Hepatocyte (in vitro differentiated cells): ENCODE measurements at places on chromosomes 6 and 20. TPM values are rescaled to one million over a fixed set of nuclear protein-coding genes. Genes with fewer than 3 reads are reported as not detected.

Gene PSMB9
- total RNA-seq: 1.3 TPM in 1 of 2 replicates, not detected in the other

Gene EPHA7
- 19.2 and 20.2 TPM in 2 replicates for total RNA-seq

DNA sequence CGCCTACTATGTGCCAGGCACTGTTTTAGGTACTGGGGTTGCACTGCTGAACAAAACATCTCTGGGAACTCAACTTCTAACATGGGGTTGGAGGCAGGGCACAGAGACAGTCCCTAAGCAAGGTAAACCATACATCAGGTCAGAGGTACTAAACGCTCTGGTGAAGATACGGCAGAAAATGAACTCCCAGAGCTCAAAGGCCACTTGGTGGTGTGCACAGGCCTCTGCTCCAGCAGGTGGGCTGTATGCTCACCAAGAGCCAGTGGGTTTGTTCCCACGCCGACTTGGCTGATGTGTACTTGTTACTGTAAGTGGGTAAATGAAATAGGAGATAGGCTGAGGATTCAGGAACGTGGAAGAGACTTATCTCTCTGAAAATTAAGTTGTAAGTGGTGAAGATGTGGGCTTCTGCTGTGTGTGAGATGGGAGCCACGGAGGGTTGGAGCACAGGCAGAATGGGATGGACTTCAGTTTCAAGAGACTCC is 133.4 kb downstream of the PREX1 start:
- no peak overlapping the region for H3K27ac ChIP-seq
- no peak overlapping the region for H3K4me3 ChIP-seq
- H3K4me1 ChIP-seq: peaks cover 23% of the 10 kb centered on the region
- no peaks in the 10 kb centered on the region for H3K27me3 ChIP-seq

DNA sequence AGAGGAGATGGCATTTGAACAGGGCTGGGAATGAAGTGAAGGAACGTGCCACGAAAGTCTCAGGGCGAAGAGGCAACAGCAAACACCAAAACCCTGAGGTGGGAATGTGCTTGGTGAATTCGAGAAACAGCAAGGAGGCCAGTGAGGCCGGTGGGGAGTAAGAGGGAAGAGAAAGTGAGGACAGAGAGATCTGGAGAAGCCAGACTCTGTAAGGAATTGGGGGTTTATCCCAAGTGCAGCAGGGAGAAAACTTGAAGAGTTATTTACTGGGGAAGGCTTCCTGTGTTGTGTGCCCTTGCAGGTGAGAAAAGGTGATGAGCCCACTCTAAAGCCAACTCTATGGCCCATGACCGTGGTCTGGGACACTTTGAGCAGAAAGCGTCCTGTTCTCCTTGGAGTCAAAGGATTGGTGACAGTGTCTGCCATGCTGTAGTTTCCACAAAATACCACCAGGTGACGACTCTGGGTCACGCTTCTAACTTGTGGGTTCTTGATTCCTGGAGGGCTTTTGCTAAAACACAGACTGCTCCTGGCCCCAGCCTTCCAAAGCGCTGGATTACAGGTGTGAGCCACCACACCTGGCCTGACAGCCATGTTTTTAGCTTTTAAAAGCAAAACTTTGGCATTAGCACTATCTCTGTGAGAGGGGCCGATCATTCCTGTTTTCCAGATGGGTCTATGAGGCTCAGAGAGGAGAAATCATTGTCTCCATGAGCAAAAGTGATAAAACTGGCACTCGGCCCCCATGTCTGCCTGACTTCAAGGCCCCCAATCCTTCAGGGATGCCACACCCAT is 18.0 kb upstream of the CSNK2A1 start:
- peak; percentile 81 for DNase-seq
- no peaks in the 10 kb centered on the region for H3K36me3 ChIP-seq
- H3K4me1 ChIP-seq: no peaks in the 10 kb centered on the region
- no peaks in the 10 kb centered on the region for H3K27me3 ChIP-seq
- no peak overlapping the region for H3K27ac ChIP-seq
- no peak overlapping the region for H3K4me3 ChIP-seq

- H3K4me1 ChIP-seq: peaks cover 10% of the 10 kb centered on the region
- no peaks in the 10 kb centered on the region for H3K27me3 ChIP-seq
- DNase-seq: peak; percentile 61
- H3K4me3 ChIP-seq: no peak overlapping the region
- no peak overlapping the region for H3K27ac ChIP-seq
- H3K36me3 ChIP-seq: no peaks in the 10 kb centered on the region
These were observed 7.5 kb downstream of the BCAS1 start for GRCh38 chr20:54062812-54063280.

DNA sequence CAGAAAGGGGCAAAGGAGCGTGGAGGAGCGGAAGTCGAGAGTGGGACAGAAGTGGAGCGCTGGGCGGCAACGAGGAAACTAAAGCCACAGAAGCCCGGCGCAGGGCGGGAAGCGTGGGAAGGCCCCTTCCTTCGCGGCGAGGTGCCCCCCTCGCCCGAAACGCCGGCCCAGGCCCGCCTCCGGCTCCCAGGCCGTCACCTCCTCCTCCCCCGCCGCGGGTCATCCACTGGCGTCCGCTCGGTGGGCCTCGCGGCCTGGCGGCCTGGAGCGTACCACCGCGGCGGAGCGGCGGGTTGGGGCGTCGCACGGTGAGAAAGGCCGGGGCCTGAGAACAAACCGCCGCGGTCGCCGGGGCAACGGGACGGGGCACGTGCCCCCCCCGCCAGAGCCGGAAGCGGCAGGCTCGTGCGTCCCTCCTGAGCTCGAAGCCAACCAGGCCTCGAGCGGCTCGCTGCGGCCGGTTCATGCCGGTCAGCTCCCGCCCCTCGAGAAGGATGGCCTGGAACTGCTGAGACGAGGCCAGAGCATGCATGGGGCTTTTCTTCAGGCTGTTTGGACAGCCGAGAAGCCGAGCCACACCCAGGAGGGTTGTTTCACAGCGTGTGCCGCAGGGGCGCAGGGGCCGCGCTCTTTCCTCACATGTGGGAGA is at the start of gene TCP11:
TCP11 (minus strand) TSS at position 333 of the 649 bp plus-strand sequence. CDS start 469 bp downstream, outside the sequence.
- no peaks in the 10 kb centered on the region for H3K27me3 ChIP-seq
- H3K4me3 ChIP-seq: no peak within 1 kb of the TSS
- H3K4me1 ChIP-seq: peaks cover 16% of the 10 kb centered on the region
- no peak within 1 kb of the TSS for H3K27ac ChIP-seq
- H3K36me3 ChIP-seq: no peaks in the 10 kb centered on the region

DNA sequence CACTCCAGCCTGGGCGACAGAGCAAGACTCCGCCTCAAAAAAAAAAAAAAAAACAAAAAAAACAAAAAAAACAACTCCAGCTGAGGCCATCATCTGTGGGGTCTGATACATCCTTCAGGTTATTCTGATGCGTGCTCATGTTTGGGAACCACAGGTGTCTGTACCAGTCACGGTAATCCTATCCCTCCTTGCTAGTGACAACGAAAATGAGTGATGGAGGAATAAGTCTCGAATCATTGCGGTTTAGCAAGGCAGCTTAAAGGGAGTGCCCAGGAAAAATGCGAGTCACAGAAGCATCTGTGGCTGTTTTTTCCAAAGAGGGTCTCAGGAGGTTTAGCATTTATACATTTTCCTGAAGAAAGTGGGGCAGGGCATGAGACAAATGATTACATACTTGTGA is 48.8 kb downstream of the MCUR1 start:
- no peaks in the 10 kb centered on the region for H3K27me3 ChIP-seq
- DNase-seq: no peak
- H3K4me1 ChIP-seq: no peaks in the 10 kb centered on the region
- H3K27ac ChIP-seq: peak overlapping the region; percentile 59
- H3K4me3 ChIP-seq: no peak overlapping the region

- no peak overlapping the region for H3K4me3 ChIP-seq
- no peak for DNase-seq
- no peaks in the 10 kb centered on the region for H3K4me1 ChIP-seq
- no peaks in the 10 kb centered on the region for H3K27me3 ChIP-seq
These were observed 9.5 kb upstream of the SLC17A3 start for GRCh38 chr6:25883536-25883935.

GRCh38 chr6:4870821-4871494 is 94.8 kb downstream of the CDYL start:
- H3K27ac ChIP-seq: no peak overlapping the region
- H3K4me1 ChIP-seq: no peaks in the 10 kb centered on the region
- H3K4me3 ChIP-seq: no peak overlapping the region
- no peaks in the 10 kb centered on the region for H3K27me3 ChIP-seq

GRCh38 chr6:53130569-53131290 is 17.9 kb downstream of the GCM1 start:
- no peak for DNase-seq
- H3K4me1 ChIP-seq: peaks cover 4% of the 10 kb centered on the region
- H3K27me3 ChIP-seq: no peaks in the 10 kb centered on the region
- no peaks in the 10 kb centered on the region for H3K36me3 ChIP-seq
- H3K27ac ChIP-seq: no peak overlapping the region
